ENCODE measurements at places on chromosomes 2 and 18.

DNA sequence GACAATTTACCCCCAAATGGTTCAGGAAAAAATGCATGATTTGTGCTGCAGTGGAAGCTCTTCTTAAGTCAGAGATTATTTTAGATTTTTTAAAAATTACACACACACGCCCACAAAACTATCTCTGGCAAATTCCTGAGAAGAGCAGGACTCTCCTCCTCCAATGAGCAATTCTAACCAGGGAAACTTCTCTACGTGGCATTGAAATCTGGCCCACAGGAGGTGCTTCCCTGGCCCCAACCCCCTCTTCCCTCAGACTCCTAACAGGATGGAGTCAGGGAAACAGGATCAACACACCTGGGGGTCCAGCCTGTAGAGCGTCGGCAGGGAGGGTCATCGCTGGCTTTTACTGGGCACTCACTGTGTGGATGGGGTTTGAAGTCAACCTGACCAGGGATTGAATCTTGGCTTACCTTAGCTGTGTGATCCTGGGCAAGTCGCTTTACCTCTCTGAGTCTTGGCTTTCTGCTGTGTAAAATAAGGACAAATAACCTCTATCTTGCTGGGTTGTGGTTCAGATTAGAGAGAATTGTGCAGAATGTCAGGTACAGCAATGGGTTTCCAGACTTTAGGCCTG lies 65.4 kb upstream of the ASAP2 start:
- DNase-seq, result no peak

DNA sequence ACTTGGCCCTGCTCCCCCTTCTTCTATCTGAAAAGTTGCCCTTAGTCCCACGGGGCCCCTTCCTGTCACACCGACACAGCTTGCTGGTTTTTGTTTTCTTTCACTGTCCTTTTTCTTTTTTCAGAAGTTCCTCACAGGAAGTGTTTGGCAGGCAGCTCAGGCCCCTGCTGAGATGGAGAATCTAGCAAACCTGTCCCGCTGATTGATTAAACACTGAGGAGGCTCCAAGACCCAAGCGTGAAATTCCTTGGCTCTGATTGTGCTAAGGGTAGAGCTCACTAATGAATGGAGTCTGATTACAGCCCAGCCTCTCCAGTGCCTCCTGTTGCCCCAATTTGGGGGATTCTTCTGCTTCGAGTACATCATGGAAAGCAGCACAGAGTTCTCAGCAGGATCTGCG lies 365.9 kb upstream of the MEX3C start:
- no peak for DNase-seq

DNA sequence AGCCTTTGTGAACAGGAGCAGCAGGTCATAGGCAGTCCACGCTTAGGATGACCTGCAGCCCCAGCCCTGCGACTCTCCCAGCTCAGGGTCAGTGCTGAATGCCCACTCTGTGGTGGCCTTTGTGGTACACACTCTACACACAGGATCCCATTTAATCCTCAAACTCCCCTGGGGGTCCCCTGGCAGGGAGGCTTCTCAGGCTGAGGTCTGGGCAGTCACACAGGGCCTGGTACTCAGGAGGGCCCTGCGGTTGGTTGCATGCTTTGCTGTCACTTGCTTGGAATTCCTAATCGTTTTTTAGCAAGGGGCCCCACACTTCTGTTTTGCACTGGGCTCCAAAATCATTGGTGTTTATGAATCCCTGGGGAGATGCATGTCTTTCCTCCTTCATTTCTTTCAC lies 113.0 kb downstream of the EML6 start:
- DNase-seq, result no peak

DNA sequence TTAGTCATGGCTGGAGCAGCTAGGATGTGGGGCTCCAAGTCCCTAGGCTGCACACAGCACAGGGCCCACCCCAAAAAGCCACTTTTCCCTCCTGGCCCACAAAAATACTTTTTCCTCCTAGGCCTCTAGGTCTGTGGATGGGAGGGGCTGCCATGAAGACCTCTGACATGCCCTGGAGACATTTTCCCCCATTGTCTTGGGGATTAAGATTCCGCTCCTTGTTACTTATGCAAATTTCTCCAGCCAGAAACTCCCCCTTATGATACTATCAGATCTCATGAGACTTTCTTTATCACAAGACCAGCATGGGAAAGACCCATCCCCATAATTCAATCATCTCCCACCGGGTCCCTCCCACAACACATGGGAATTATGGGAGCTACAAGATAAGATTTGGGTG lies 125.9 kb downstream of the ESCO1 start:
- no peak for DNase-seq

DNA sequence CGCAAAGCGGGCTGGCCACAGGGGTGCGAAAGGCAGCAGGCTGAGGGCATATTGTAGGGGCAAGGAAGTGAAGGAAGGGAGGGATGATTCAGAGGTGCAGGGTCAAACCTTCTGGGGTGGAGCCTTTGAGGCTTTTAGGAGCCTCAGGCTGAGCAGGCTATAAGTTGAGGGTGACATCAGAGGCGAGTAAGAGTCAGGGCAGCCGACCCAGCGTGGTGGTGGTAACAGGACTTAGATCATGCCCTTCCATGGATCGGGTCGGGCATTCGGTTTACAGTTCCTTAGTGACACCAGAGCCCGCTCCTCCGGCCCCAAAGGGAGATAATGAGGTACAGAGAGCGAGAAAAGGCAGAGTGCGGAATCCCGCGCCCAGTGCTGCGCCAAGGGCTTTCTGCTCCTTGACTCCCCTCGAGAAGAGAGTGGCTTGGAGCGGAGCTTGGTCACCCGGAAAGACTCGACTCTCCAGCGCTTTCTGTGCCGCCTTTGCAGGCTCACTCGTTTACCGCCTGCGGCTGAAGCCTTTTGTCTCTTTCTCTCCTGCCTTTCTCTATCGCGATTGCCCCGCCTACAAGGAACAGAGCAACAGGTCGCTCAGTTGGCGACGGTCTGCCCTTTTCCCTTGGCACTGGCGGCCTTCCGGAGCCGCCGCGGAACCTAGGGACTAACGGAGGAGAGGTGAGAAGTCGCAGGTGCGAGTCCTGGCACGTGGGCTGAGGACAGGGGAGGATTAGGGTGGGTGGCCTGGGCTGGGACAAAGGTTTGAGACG lies 720 bp downstream of the LBX2 start:
- DNase-seq, result no peak

DNA sequence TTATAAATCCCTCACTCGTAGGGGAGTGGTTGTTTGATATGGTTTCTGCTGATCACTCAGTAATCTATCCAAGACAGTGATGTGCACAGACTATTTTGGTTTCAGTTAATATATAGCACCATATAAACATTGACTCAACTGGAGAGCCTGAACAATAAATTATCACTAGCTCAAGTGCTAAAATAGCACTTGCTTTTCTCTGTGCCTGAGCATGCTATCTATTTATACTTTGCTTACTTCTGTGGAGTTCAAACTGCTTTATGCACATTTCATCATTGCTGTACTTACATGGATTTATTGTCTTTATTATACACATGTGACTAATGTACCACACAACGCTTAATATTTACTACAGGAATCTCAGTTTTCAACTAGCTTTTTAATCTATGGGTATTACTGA lies 133.6 kb downstream of the BCL2 start:
- DNase-seq, result no peak

DNA sequence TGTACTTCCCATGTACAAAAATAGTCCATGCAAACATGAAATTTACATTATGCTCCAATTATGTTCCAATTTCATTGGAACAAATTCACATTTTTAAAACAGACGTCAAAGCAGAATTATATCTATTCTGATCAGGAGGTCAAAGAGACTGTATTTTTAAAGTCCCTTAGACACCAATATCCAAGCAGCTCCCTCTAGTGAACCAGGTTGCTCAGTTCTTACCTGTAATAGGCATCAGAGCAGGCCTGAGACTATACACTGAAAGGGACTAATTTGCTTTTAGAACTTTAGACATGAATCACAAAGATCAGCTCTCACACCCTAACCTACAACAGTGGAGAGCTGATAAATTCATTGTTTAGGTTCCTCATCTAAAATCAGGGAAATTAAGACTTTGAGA lies 273.9 kb downstream of the MBD2 start:
- no peak for DNase-seq

GRCh38 chr2:231575612-231576256 lies 16.9 kb upstream of the TEX44 start:
- DNase-seq, result no peak

DNA sequence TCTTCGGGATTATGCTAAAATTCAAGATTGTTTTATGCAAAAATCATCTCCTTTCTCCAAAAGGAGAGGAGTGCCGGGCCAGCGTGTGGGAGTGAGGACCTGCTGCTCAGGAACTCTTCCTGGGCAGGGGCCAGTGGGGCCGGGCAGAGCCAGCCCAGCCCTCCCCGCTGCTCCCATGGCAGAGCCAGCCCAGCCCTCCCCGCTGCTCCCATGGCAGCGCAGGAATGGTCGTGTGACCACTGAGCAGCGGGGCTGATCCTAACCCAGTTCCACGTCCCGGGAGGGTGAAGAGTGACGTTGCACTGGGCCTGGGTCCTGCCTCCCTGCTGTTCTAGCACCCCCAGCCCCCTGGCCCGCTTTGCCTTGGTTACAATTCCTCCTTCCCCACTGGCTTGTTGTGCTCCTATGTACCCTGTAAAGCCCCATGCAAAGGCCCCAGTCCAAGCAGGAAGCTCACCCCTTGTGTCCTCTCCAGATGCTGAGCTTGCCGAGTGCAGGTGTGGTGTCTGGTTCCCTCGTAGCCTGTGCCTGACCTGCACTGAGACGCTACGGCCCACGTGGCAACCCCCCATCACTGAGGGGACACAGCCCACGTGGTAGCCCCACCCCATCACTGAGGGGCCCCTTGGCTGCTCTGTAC lies 11.4 kb upstream of the NEU4 start:
- no peak for DNase-seq

GRCh38 chr18:42977982-42978637 lies 137.4 kb downstream of the RIT2 start:
- DNase-seq, result no peak

- DNase-seq, result no peak
These were observed 133.5 kb downstream of the CERS6 start for GRCh38 chr2:168589236-168590211.

DNA sequence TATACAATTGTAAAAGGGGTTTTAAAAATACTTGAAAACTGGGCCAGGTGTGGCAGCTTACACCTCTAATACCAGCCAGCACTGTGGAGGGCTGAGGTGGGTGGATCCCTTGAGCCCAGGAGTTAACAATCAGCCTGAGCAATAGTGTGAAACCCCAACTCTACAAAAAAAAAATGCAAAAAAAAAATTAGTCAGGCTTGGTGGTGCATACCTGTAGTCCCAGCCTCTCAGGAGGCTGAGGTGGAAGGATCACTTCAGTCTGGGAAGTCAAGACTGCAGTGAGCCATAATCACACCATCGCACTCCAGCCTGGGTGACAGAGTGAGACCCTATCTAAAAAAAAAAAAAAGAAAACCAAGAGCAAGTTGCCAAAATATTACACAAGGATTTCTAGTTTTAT lies 182.7 kb downstream of the UBE2E3 start:
- DNase-seq, result no peak

- no peak for DNase-seq
These were observed 2.0 kb downstream of the COLEC11 start for GRCh38 chr2:3596901-3597417.

Data from activated CD8-positive, alpha-beta memory T cell treated with anti-CD3 and anti-CD28 coated beads for 48 hours (primary cell).